ENCODE measurements at places on chromosomes 5 and 9.
A peak's percentile ranks its signal among the peaks of the same experiment; 100 is the strongest.

- DNase-seq = no peak
Observed at GRCh38 chr9:133818444-133818843, 80.3 kb upstream of the SARDH start.

- DNase-seq = no peak
Observed at GRCh38 chr5:132947671-132948070, 15.8 kb downstream of the AFF4 start.

DNA sequence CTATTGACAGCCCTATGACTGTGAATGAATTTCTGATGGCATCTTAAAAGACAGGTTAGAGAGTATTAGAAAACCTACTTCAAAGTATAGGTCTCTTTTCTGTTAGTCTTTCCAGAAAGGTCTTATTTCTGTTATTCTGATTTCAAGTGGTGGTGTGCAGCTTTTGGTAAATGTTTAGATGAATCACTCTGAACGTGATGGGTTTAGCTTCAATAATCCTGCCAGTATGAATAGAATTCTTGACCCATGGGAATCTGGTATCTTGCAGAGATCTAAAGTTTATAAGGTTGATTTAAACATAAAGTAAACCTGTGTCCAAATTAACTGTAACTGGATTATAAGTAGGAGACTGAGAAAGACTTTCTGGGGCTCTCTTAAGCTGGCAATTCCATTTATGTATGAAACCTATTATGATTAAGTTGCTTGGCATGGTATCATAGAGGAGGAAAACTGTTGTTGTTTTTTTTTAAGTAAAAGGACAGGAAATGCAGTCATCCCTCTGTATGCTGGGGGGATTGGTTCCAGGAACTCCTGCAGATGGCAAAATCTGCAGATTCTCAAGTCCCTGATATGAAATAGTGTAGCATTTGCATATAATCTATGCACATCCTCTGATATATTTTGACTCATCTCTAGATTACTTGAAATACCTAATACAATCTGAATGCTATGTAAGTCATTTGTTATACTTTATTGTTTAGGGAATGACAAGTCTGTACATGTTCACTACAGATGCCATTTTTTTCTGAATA is 77.0 kb upstream of the ADAMTS19 start:
- no peak for DNase-seq

- no peak for DNase-seq
Observed at GRCh38 chr9:108345826-108346225, 510.0 kb downstream of the ACTL7B start.

- no peak for DNase-seq
Observed at GRCh38 chr5:59335544-59335943, 558.0 kb downstream of the PDE4D start.

GRCh38 chr5:691817-692528 is 1.2 kb downstream of the TPPP start:
- no peak for DNase-seq

GRCh38 chr9:94584555-94584954 is 9.1 kb downstream of the FBP2 start:
- DNase-seq = no peak

DNA sequence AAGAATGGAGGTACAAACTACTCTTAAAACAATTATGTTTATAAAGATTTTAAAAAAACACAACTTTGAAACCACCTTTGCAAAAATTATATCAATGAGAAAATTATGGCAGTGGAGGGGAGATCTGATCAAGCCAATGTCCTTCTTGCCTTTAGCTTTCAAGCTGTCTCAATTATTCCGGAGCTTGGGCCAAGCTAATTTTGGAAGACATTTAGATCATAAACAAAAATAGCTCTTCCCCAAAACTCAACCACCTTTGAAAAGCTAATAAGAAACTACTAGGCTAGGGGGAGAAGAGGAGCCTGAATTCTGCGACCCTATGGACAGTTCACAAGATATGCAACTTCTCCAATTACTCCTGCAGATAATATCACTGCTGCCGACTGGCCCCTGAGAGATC is 263.3 kb downstream of the ICE1 start:
- no peak for DNase-seq

DNA sequence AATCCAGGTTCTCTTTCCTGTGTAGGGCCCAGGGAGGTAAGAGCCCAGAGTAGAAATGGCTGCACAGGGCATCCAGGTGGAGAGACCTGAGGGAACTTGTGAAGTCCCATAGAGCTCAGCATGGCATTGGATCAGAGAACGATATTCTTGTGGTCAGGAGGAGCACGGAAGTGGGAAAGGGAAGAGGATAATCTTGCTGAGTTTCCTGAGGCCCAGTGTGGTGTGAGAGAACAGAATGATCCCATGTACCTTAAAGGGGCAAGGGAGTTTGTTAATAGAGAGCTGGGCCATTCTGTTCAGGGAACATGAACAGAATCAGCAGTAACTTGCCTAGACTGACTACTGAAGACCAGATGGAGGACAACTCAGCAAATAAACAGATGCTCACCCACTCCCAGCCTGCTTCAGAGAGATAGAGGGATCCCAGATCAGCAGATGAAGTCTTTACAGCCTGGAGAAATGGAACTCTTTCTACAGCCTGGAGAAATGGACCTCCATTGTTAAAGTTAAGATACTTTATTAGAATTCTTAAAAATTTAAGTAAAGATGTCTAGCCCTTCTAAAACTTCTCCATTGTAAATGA is 119.7 kb upstream of the ELL2 start:
- DNase-seq = no peak

DNA sequence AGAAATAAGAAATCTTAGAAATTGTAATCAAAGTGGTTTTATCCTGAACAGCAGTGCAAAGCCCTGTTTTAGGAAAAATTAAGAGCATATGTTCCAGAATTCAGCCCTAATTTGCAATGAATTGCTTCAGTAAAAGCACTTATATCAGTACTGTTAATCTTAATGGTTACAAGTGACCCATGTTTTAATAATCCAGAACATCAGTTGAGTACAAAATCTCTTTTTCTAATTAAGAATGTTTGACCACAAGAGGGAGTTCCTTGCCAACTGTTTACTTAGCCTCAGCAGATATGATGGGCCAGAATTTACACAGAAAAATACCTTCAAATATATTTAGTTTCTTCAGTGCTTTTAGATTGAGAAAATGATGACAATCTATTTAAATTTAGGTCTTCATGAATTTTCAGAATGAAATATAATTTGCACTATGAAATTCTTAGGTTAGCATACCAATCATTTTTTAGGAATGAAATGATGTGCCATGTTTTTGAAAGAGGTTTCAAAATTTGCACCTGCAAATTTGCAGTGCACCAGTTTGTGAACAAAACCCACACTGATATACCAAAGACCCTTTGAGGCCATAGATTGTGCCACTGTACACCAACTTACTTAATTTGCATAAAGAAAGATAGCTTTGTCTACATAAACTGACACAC is 926.3 kb upstream of the ARRDC3 start:
- DNase-seq = no peak

- no peak for DNase-seq
Observed at GRCh38 chr9:36189976-36190375, 745 bp upstream of the CLTA start.

DNA sequence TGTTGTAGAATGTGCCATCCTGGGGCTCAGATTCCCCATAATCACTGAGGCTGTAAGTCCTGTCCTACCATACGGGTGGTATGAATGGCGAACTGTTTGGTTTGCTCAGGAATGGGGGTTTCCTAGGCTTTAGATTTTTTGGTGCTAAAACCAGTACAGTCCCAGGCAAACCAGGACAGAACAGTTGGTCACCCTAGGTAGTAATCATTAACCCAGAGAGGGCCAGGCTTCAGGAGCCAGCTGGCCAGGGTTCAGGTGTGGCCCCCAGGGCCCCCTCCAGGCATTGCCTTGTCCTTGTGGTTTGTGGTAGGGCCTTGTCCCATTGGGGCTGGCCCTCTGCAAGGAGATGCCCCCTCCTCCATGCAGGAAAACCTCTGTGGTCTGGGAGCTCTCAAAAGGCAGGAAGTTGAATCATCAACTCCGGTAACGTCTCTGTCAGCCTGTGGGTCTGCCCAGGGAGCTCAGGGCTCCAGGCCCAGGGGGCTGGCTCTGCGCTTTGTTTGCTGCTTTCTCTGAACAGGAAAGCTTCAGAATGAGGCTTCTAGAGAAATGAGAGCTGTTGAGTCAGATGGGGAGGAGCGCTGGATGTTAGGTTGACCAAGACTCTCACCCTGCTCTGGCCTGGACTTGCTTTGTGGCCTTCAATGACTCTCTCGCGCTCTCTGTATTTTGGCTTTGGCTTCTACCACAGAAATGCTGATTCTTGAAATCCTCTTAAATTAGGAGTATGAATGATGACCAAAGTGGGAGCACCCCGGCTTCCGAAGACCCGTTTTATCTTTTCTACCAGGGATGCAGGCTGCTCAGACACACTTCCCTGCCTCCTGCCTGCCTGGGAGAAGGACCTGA is 22.2 kb upstream of the JADE2 start:
- DNase-seq = peak; percentile 25

DNA sequence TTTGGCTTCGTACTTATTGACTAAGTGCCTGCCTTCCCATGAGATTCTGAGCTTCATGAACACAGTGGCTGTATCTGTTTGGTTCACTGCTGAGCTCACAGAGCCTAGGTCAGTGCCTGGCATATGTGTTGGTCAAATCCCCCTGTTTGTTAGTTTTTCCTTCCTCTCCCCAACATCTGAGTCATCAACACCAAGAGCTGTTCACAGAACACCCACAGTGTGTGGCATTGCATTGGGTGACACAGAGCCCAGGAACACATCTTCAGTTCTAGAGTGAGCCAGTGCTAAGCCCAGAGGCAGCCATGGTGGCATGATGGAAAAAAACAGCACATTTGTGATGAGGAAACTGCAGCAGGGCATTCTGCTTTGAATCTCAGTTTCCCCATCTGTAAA is 294.6 kb downstream of the SEC61B start:
- DNase-seq = no peak

- no peak for DNase-seq
Observed at GRCh38 chr9:70292253-70292652, 33.5 kb downstream of the SMC5 start.

GRCh38 chr5:102286476-102286875 is 9.6 kb downstream of the SLCO4C1 start:
- DNase-seq = no peak

DNA sequence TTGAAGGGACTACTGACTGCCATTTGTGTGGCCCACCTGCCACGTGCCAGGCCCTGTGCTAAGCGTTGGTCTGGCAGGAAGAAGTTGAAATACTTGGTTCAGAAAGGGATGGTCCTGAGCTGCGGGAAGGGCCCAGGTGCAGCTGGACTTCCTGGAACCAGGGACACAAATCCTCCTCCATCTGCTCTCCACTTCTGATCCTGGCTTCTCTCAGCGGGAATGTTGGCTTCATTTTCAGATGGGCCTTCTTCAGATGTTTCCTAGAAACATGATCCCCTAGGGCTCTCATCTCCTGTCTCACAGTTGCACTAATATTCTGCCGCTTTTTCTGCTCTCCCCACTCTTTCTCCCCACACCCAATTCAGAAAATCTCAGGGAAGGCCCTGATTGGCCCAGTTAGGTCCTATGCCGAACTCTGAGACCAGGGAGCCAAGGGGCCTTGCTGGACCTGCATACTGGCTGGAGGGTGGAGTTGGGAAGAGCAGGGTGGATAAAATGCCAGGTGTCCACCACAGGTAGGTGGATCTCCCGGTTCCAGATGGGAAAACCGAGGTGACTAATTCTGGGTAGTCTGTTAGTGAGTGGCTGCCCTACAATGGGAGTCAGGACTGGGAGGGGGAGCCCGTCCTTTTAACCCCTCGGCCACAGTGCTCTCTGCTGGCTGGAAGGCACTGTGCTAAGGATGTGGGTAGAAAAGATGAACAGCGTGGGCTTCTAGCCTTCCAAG is 19.4 kb downstream of the PSAT1 start:
- no peak for DNase-seq

- DNase-seq = no peak
Observed at GRCh38 chr5:176180339-176180738, 57.9 kb upstream of the SIMC1 start.

GRCh38 chr9:122096620-122097415 is 3.7 kb upstream of the TTLL11 start:
- no peak for DNase-seq

DNA sequence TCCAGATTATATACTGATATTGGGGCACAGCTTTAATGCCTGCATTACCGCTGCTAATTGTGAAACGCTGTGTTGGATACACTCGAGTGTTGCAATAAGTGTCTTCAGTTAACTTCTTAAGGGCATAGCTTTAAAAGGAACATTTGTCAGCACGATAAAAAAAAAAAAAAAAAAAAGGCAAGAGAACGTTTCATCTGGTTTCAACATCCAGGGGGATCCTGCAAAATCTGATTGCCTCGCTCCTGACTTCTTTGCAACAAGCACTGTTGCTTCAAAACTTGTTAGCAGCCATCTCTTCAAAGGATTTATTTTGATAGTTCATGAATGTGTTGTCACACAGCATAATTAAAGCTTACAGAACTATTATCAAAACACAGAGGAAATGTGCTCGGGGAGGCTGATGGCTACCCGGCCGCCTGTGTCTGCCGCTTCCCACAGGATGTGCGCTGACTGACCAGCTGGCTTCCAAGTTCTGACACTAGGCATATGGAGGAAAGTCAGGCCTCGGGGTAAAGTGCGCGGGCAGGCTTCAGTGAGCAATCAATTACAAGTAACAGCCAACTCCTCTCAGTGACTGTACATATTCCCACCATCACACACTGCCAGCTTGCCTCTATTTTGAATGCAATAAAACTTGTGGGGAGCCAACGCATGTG is 77.7 kb downstream of the EBF1 start:
- no peak for DNase-seq

DNA sequence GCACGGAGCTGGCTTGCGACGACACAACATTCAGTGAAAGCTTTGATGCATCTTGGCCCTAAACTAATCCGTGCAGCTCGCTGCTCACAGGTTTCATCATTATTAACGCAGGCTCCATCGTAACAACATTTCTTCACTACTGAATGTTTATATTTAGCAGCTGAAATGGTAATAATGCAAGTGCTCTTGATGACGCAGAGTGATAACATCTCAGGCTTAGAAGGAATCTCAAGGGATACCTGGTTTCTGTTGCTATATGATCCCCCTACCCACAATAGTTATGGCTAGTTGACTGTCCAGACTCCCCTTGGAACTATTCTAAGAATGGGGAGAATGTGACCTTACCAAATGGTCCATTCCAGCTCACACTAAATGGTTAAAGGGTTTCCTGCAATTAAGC is 36.2 kb downstream of the C5 start:
- DNase-seq = no peak

GRCh38 chr9:19331877-19332276 is 48.2 kb downstream of the RPS6 start:
- DNase-seq = no peak

GRCh38 chr9:127980060-127980705 is 606 bp downstream of the EEIG1 start:
- DNase-seq = no peak

GRCh38 chr5:179148703-179149170 is 88.6 kb downstream of the ZNF354C start:
- no peak for DNase-seq

Data from stimulated activated CD8-positive, alpha-beta memory T cell treated with anti-CD3 and anti-CD28 coated beads, Interleukin-7, amount 100 ng/mL, for 1 hour (primary cell).